Heart left ventricle (tissue), 16 donors: ENCODE measurements at places on chromosomes 11 and 22. TPM values are rescaled to one million over a fixed set of nuclear protein-coding genes. Genes with fewer than 3 reads are reported as not detected.

- DNase-seq = no peak
Measured at GRCh38 chr11:118705111-118705741, 25.8 kb upstream of the TREH start.

- no peak for DNase-seq
Measured at GRCh38 chr22:25098445-25099081, 101.1 kb upstream of the CRYBB3 start.

GRCh38 chr11:35413598-35413997, 5.8 kb downstream of the SLC1A2 start:
- no peak for DNase-seq

- DNase-seq = no peak
Measured at GRCh38 chr11:57647960-57648800, 1.5 kb downstream of the YPEL4 start.

GRCh38 chr11:9982127-9982795, 311.8 kb downstream of the SBF2 start:
- no peak for DNase-seq

Gene HORMAD2
- not detected for total RNA-seq
